ENCODE measurements at places on chromosomes 3 and 15.
A peak's percentile ranks its signal among the peaks of the same experiment; 100 is the strongest.

DNA sequence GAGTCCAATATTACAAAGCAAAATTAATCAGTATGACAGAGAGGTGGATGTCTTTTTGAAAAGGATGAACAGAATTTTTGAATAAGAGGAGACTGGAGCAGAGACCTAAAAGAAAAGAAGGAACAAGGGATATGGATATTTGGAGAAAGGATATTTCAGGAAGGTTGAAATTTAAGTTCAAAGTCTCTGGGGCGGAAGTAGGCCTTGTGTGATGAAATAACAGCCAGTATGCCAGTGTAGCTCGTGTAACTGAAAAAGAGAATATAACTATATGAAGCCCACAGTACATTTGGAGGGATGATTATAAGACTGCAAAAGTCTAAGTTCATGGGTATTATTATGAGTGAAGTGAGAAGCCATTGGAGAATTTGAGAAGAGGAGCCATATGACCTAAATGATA is 766.7 kb downstream of the GBE1 start:
- no peak for DNase-seq

DNA sequence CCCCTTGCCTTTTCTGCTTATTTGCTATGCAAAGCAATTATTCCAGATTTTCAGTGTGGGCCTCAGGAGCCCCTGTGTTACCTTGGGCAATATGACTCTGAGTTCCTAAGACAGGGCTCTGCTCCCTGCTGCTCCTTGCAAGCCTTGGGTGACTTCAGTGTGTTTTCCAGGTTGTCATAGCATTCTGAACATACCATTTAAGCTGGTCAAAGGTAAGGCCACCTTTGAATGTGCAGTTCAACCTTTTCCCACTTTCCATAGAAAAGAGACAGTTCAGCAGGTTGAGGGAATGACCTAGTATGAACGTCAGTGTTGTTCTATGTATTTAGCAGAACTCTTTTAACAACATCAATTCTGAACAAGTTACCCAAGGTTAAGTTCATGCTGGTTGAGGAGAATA is 302.2 kb downstream of the PTPRG start:
- no peak for DNase-seq

DNA sequence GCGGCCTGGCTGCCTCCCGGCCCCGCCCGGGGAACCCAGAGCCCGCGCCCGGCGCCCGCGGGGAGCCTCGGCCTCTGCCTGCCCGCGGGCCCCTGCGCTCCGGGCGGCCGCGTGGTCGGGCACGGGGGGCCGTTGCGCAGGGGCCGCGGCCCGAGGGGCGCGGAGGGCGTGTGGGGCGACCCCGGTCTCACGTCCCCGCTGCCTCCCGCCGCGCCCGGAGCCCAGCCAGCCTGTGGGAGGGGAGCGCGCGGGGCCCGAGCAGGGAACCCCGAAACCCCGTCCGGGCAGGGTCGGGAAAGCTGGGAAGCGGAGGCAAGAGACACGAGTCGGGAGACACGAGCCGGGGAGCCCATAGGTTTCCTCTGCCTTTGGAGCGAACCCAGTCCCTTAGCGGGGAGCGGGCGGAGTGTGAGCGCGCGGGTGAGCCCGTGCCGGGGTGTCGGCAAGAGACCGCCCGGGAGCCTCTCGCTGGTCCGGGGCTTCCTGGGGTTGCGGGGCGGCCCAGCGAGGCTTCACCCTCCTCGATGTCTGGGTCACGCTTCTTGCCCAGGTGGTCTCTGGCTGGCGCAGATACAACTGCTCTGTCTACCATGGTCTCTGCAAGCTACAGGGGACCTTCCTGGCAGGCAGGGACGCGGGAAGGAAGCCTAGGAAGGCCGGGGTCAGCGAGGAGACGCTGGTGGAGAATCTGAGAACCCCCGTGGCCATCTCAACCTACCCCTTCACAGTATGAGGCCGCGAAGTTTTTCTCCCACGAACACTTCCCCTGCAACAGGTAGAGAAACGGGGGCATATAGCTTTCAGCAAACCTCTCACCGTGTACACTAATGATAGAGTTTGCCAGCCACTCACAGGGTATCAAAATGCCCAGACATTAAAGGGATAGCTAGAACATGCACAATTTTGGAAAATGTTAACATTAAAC is 586 bp downstream of the LRRK1 start:
- DNase-seq = peak; percentile 73

- DNase-seq = peak; percentile 68
Measured at GRCh38 chr15:22944651-22945050, 35.5 kb downstream of the CYFIP1 start.

DNA sequence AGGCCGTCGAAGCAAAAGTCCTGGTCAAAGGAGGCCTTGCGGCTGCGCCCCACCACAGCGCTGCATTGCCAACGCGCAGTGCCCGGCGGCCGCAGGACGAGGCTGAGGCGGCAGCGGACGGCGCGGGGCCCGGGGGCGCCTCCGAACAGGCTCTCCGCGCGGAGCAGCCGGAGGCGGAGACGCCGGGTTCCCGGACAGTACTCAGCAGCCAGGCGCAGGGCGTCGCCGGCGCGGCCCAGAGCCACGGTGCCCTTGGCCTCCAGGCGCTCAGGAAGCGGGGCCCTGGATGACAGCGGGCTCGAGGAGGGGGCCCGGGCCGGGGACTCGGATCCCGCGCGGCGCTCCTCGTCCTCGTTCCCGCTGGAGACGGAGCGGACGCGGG is 1.1 kb downstream of the C2CD4B start:
- DNase-seq = no peak

DNA sequence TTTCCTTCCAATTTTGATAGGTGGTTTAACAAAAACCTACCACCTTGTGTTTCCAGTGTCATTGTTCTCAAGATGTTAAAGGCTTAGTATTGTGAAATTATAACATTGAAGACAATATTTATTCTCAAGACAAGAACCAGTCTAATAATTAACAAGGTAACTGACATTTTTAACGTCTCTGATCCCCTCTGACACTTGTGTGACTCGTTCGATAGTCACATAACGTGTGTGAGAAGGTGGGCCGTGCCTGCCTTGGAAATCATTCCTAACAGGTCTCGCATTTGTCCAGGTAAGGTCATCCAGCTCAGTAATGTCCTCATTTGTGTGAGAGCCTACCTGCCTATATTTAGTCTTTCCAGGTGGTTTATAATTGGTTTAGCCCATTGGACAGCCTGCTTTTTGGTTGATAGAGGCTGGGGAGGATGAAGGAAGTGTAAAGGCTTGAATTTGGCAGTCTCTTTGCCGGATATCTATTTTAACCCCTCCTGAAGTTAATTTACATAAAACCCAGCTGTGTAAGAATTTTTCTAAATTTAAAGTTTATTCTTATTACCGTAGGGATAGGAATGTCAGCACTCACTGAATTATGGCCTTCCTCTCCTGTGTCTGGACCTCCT is 94.4 kb downstream of the AKAP13 start:
- no peak for DNase-seq

Measured in RWPE1 (cell line).